ENCODE measurements at places on chromosomes 16 and 17. TPM values are rescaled to one million over a fixed set of nuclear protein-coding genes. Genes with fewer than 3 reads are reported as not detected.
A peak's percentile ranks its signal among the peaks of the same experiment; 100 is the strongest.

- DNase-seq, result no peak
These were observed 78.1 kb upstream of the BRD7 start for GRCh38 chr16:50446861-50447260.

GRCh38 chr17:63998721-63999679 lies 849 bp downstream of the PRR29 start:
- DNase-seq, result peak; percentile 47

- DNase-seq, result no peak
These were observed 229.2 kb downstream of the STX8 start for GRCh38 chr17:9346296-9346926.

NPIPA3 gene
- total RNA-seq, result 8.0 TPM

- DNase-seq, result no peak
These were observed 36.5 kb upstream of the VWA3A start for GRCh38 chr16:22055881-22056280.

JUP gene
- total RNA-seq, result 35.7 TPM
